ENCODE measurements at places on chromosomes 1 and 21.

DNA sequence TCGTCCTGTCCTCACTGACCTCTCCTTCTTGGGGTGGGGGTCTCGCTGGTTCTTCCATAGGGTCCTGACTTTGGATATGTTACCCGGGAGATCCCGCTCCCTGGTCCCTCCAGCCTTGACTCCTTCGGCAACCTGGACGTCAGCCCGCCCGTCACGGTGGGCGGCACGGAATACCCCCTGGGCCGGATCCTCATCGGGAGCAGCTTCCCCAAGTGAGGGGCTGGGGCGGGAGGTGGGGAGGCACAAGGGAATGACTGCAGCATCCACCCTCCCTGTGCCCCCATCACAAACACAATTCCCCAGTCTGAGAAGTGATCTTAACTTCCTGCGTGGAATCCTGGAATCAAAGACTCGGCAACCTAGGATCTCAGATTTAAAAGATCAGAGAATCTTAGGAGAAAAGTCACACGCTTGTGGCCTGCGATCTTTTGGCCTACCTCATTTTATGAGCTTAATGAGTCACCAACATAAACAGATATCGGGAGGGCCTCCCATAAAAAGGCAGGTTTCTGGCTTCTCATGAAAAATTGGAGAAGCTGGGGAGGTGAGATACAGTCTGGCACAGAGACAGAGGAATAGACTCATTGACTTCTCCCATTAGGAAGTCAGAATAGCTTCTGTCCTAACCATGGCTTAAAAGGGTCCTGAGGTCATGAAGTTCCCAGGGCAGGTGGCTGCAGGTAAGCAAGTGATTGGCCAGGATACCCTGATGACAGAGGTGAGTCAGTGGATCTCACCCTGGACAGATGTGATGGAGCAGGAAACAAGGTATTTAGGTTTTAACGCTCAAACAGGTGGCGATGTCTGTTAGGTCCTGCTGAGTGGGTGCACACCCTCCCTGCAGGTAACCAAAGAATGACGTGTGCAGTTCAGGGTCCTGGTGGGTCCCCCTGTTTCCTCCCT, 15.9 kb upstream of the PADI3 start:
- no peak for DNase-seq

DNA sequence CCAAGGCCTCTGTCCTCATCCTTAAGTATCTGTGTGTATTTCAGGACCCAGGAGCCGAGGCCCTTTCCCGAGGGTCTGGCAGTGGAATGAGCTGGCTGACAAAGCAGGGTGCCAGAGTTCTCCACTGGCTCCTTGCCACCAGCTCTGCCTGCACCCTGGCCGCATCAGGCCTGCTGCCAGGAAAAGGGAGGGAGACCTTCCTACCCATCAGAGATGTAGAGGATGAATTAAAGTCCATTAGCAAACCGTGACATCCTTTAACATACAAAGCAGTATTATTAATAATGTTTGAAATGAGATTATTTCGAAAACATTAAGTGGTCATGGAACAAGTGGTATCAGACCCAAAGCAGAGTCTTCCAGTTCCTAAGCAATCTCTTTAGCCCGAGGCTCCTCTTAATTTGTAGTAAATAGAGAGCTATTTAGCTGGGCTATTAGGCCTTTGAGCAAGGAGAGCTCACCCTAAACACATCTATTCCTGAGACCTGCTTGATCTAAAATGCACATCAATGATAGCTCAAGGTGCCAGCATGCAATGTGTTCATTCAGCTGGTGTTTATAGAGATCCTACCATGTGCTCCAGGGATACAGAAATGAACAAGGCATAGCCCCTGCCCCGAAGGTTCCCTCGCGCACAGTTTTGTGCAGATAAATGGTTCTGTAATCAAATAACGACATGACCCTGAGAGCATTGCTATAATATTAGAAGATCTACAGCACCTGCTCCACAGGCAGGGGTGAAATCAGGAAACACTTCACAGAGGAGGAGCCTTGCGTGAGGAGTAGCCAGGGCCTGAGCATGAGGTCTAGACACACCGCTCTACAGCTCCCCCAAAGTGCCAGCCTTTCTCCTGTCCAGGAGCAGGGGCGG, 44.0 kb downstream of the FAM163A start:
- no peak for DNase-seq

- DNase-seq, result no peak
Measured at GRCh38 chr1:18554597-18554996, 73.9 kb downstream of the KLHDC7A start.

DNA sequence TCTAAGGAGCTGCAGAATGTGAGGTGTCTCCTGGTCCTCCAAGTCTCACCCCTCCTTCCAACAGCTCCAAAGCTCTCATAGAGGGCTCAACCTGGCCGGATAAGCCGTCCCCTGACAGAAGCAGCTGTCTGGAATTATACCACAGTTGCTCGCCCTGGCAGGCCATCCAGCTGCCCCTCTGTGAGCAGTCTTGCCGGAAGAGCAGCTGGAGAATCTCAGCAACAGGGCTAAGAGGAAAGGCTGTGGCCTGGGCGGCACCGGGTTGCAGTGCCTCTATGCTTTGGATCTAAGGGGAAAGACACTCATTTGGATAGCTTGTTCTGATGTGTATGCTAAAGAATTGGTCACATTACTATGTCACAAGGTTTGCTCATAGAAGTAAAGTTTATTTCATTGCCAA, 12.4 kb downstream of the TMCC2 start:
- DNase-seq, result no peak

GRCh38 chr1:153985341-153985912, 712 bp downstream of the RAB13 start:
- DNase-seq, result no peak

GRCh38 chr1:159826441-159827101, at the start of gene SLAMF8:
SLAMF8 (plus strand) TSS chr1:159826873; CDS start chr1:159826899, 26 bp downstream.
- DNase-seq, result peak; percentile 17

GRCh38 chr1:25338188-25338981, at the start of gene TMEM50A:
TMEM50A (plus strand) TSS chr1:25338334; CDS start chr1:25340487, 2,153 bp downstream.
- peak; percentile 88 for DNase-seq

GRCh38 chr21:17089091-17089491, 423.8 kb upstream of the CXADR start:
- DNase-seq, result no peak

DNA sequence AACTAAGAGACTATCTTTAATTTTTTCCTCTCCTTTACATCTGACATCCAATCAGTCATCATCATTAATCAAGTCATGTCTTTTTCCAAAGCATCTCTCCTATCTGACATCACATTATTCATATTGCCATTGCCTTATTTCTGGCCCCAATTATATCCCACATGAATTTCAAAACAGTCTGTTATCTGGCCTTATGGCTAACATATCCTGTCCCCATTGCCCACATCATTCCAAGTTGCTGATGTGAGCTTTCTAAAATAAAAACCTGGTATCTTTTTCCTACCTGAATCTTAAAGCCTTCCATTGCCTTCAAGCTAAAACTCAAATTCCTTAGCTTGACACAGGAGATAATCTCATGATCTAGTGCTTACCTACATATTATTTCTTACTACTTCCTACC, 283.9 kb downstream of the LRRC40 start:
- DNase-seq, result no peak

- no peak for DNase-seq
Measured at GRCh38 chr1:175820456-175821025, 77.1 kb upstream of the TNR start.

DNA sequence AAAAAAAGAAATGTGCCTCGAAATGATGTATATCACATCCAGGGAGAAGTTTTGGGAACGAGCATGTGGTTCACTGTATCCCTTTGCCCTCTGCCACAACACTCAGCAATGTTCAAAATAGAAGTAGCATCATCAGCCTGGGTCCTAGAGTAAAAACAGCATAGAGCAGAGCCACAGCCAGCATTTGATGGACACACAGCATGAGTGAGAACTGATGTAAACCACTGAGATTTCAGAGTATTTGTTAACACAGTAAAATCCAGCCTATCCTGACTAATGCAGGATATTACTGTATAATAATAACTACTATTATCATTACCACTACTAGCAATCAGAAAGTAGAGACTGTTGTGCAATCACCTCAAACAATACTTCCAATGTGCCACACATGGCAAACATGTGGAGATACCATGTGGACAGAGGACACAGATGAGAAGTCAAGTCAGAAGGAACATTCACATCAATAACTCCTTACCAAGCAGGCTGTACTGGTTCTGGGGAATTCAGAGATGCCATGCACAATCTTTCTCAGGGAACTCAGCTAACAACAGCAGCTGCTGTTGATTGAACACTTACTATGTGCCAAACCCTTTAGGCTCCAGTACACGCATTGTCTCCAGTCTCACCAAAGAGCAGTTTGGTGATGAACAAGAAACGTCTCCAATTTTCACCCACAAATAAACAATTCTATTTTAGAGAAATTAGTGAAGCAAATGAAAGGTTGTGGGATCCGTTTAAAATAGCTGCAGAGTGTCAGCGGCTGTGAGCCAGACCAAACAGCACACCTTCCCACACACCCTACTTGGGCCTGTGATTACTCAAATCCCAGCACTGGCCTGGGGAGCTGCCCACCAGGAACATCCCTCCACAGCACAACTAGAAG, 16.6 kb upstream of the GFI1 start:
- no peak for DNase-seq

DNA sequence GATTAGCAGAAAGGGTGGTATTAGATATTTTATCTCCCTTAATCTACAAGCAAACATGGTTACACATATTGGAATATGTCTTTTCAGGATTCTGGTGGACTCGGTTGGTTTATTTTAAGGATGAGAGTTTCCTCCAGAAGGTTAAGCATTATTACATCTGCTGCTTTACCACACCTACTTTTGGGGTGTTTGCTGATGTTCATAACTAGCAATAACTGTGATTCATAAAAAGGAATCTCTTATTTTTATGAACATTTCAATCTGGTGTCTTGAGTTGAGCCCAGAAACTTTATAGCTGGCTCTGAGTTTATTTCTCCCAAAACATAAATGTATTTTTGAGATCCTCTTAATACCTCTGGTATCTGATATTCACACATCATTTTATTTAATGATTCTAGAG, 82.7 kb downstream of the LRRC8D start:
- DNase-seq, result no peak

GRCh38 chr1:118659646-118660045, 328.5 kb downstream of the TBX15 start:
- DNase-seq, result no peak

DNA sequence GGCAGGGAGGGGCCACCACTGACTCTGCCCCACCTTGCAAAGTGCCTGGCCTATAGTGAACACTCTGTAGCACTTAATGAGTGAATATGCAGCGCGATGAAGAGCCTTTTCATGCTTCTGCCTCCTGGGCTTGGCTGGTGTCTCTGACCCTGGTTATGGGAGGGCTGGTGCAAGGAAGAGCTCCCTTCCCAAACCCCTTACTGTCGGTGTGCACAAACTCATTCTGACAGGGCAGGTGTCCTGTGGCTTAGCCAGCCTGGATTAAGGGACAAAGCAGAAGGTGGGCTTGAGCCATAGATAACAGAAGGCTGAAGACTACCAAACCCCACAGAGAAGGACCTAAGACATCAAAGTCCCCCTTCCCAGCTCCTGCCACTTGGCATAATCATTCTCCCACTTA, 2.0 kb upstream of the NCMAP start:
- DNase-seq, result no peak

- DNase-seq, result no peak
Measured at GRCh38 chr1:997713-997992, 2.2 kb downstream of the HES4 start.
